M059J (cell line): ENCODE measurements at places on chromosomes 12 and 14.

DNA sequence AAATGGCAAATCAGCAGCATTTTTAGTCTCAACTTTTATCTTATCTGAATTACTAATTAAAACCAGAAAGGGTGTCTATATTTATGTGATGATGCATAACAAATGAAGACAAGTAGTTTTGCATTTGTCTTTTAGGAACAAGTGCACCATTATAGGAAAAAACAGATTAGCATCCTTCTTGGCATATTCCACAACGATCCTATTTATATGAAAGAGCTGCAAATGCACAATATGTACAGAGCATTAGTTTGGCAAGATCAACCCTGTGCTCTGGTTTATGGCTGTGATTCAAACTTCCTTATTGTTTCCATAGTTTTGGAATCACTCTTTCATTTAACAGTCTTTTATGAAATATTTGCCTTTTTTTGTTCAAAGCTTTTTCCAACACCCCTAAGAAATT is 486.8 kb downstream of the KCNH5 start:
- no peak for DNase-seq

GRCh38 chr12:54160769-54161480 is 27.9 kb downstream of the SMUG1 start:
- DNase-seq, result no peak

- DNase-seq, result peak; percentile 10
Measured at GRCh38 chr12:8844665-8845064, 22.2 kb downstream of the A2ML1 start.

GRCh38 chr12:77540097-77540496 is 290.6 kb upstream of the NAV3 start:
- no peak for DNase-seq

- DNase-seq, result peak; percentile 6
Measured at GRCh38 chr14:79896009-79896408, 315.3 kb downstream of the DIO2 start.

- DNase-seq, result peak; percentile 37
Measured at GRCh38 chr14:60061371-60061770, 30.4 kb upstream of the PCNX4 start.

GRCh38 chr12:24444634-24445033 is 495.2 kb upstream of the SOX5 start:
- DNase-seq, result no peak

DNA sequence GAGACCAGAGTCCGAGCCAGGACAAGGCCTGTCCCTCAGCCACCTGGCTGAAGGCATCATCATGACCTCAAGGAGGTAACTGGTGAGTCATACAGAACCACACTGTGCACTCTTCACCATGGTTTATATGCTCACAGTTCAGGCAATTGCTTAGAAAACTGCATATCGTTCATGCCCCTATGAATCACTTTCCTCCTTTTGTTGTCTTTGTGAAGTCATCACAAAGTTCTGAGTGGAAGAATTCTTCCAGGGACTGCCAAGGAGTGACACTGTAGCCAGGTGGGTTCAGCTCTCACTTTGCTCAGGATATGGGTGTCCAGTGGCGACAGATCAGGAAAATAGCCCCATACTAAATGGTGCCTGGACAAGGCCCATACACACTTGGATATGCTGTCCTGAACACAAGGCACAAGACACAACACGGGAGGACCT is 92.5 kb downstream of the DPF3 start:
- DNase-seq, result peak; percentile 98

DNA sequence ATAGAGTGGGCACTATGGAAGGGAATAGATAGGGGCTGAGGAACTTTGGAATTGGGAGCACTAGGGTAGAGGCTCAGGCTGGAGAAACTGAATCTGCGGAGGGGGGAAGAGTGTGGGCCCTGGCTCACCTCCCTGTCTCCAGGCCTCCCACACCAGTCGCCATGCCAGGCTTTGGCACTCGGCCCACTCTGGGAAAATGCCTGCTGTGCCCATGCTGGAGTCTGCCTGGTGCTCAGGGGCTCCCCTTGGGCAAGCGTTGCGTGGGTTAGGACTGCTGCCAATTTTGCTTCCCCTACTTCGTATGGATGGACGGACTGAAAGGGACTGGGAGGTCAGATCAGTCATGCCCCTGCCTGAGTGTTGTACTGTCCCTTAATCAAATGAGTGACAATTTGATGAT is 34.6 kb upstream of the CISTR start:
- DNase-seq, result no peak

- no peak for DNase-seq
Measured at GRCh38 chr12:74980510-74980909, 229.1 kb downstream of the KCNC2 start.

DNA sequence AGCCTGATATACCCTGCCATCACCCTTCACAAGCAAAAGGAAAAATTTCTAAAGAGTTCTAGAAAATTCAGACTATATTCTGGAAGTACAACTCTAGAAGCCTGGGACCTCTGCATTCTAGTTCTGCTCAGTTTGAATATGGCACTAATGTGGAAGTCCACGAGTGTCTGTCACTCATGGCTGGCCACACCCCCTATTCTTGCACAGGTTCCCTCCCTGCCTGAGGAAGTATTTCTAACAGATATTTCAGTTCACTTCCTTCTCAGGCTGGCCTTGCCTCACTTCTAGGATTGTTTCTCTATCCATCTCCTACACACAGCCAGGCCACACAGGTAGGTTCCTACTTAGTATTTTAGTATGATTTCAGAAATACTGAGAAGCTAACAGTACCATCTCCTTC is 67.4 kb downstream of the PHLDA1 start:
- no peak for DNase-seq

- peak; percentile 53 for DNase-seq
Measured at GRCh38 chr14:30779210-30779609, 95.1 kb upstream of the COCH start.

DNA sequence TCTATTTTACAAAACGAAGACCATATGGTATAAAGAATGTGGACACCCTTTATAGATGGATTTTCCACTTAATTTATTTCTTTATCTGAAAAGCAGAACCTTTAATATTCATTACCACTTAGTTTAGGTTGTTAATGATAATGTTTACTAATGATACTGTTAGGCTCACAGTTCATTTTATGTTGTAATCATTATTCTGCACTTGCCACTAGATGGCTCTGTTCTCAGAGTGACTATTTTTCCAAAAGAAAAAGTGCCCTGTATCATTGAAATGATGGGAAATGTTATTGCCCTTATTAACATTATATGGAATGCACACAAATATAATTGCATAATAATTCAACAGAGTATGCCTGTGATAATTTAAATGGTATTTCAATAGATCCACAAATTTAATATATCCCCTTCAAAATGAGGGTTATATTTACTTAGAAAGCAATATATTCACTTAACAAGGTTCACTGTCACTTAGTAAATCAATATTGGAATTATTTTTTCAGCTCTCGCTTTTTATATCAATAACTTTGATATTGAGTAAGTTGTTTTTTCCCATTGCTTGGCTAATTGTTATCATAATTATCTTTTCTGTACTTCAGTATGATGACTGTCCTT is 95.7 kb downstream of the PDE3A start:
- no peak for DNase-seq

- no peak for DNase-seq
Measured at GRCh38 chr14:41201696-41202095, 405.0 kb upstream of the LRFN5 start.

GRCh38 chr14:77125281-77125801 is 16.2 kb downstream of the ZDHHC22 start:
- no peak for DNase-seq

DNA sequence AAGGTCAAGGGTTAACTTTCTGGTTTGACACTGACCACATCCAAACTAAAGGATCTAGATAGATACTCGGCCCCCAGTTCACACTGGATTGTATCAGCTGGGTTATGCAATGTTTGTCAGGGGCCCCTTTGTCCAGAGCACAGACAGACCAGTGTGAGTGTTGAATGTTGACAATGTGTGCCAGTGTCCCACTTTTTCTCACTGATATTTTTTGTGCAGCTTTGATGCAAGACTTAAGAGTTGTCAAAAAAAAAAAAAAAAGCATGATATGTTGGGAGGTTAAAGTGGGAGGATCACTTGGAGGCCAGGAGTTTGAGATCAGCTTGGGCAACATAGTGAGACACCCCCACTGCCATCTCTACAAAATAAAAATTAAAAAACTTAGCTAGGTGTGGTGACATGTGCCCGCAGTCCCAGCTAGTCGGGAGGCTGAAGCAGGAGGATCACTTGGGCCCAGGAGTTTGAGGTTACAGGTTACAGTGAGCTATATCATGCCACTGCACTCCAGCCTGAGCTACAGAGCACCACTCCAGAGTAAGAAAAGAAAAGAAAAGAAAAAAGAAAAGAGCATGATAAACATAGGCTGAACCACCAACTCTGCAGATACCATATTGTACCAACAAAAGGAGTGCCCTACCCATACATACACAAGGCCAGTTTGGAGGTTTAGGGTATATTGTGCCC is 97.5 kb downstream of the LGR5 start:
- DNase-seq, result no peak

DNA sequence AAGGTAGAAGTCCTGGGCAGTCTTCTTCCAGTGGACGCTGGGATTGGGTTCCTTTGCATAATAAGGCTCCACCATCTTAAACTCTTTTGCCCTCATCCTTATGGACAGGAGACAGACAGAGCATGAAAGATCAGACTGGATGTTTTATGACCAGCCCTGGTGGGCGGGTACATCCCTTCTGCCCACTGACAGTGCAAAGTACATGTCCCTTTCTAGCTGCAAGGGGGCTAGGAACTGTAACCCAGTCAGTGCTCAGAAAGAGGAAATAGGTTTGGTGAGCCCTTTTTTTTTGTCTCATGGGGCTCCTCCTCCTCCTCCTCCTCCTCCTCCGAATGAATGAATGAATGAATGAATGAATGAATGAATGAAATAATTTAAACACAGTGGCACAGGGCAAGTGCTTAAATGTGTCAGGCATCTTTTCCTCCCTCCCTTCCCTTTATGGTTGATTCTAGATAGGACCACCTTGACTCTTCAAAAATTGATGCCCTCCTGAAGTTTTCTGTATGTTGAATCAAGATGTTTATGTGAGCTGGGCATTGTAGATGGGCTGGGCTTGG is 36.4 kb upstream of the HNF1A start:
- DNase-seq, result no peak

- DNase-seq, result peak; percentile 29
Measured at GRCh38 chr12:67594888-67595287, 53.7 kb upstream of the DYRK2 start.

DNA sequence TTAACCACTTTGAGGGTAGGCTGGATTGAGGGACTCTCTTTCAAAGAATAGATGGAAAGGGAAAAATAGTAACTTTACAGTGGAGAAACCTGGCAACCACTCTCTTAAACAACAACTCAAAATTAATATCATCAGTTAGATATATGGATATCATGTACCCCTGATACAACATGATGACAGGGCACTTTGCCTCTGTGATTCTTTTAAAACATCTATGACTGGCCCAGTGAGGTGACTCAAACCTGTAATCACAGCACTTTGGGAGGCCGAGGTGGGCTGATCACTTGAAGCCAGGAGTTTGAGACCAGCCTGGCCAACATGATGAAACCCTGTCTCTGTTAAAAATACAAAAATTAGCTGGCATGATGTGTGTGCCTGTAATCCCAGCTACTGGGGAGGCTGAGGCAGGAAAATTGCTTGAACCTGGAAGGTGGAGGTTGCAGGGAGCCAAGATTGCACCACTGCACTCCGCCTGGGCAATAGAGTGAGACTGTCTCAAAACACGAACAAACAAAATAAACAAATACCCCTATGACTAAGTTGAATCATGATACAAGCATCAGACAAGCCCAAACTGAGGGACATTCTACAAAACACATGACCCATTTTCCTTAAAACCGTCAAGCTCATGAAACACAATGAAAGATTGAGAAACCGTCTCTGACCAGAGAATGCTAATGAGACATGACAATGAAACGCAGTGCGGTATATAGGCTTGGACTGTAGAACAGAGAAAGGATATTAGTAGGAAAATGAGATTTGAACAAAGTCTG is 26.4 kb upstream of the SLC7A8 start:
- peak; percentile 83 for DNase-seq

DNA sequence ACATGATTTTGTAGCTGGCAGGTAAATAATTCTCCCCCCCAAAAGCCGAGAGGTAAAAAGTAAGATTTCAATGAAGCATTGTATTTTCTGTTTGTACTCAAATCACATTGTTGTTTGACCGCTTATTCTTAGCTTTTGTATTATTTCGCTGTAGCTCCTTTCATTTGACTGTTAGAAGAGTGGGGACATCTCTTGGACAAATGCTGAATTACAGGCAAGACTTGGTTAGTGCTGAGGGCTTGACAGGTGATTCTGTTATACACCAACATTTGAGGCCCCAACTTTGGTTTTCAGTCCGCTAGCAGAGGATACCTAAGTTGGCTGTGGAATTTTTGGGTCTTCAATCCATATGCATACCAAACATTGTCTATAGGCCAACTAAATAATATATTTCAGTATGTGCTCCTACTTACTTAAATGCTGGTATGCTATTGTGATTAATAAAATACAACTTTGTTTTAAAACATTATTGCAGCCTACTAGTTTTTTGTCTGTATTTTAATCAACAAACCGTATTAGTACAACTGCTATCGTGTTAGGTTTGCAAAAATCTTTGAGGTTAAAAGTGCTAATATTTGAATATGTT is 102.2 kb downstream of the ERC1 start:
- peak; percentile 67 for DNase-seq

GRCh38 chr14:22179190-22179589 is 409.8 kb downstream of the DAD1 start:
- DNase-seq, result peak; percentile 15

DNA sequence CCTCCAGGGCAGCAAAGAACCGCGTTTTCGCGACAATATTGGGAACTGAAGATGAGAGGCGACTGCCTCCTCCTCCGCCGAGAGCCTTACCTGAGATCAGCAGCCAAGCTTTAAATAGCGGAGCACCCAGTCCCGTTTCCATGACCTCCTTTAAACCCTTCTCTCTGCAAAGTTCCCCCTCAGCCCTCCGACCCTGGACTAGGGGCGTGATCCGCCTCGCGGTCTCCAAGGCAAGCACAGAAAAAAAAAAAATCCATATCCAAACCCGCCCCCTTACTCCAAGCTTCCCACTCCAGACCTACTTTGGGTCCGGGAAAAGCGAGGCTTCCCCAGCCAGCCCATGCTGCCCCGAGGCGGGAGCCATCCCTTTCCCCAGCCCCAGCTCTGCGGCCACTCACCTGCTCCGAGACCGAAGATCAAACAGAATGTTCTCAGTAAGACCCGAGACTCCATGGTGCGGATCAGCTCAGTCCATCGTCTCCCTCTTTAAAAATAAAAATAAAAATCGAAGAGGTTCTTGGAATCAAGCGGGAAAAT is 630 bp downstream of the NELL2 start:
- DNase-seq, result no peak

GRCh38 chr12:72282721-72283120 is 10.6 kb downstream of the TRHDE start:
- DNase-seq, result peak; percentile 63

GRCh38 chr12:69044887-69045286 is 111.9 kb upstream of the CPM start:
- no peak for DNase-seq

GRCh38 chr12:98635657-98636323 is 8.8 kb downstream of the IKBIP start:
- peak; percentile 88 for DNase-seq

GRCh38 chr12:92717202-92717601 is 14.4 kb downstream of the PLEKHG7 start:
- DNase-seq, result peak; percentile 40
